HCT116 (cell line): ENCODE measurements at places on chromosomes 1 and 21. TPM values are rescaled to one million over a fixed set of nuclear protein-coding genes. Genes with fewer than 3 reads are reported as not detected.
A peak's percentile ranks its signal among the peaks of the same experiment; 100 is the strongest.

- no peak for DNase-seq
Measured at GRCh38 chr1:111921948-111922347, 67.5 kb downstream of the KCND3 start.

DNA sequence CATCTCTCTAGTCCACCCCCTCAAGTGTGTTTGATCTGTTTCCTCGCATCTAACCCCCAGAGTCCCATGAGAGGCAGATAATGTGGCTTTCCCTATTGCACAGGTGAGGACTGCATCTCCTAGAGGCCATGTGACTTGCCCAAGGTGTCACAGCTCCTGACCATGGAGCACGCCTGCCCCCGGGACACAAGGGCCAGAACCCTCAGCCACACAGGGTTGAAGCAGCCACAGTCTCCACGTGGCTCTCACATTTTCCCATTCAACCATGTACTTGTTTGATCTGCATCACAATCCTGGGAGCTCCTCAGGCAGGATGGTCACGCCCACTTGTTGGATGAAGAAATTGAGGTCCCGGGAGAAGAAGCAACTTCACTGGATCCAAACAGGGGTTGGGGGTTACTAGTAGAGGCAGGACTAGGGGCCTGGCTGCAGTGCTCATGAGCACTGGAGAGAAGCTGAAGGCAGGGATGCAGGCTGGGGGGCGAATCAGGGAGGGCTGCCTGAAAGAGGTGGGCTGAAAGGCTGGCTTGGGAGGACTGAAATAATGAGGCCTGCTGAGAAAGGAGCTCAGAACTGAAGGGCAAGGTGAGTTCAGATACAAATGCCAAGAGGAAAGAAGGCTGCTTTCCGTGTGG lies 207.9 kb downstream of the PTPRU start:
- no peak for DNase-seq

DNA sequence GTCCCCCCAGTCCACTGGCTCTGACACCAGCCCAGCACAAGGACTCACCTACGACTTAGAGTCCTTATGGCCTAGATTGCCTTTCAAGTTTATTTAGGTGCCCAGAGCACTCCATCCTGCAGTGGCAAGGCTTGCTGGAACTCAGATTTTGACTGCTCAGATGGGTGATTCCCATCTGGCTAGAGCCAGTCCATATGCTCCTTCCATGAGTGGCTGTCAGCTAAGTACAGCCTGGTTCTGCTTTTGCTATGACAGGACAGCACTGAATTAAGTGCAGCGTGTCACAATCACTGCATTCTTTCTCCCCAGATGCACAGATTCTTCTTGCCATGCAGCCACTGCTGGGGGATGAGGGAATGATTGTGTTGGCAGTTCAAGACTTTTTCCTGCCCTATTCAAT lies 43.8 kb downstream of the GPR52 start:
- DNase-seq = no peak

DNA sequence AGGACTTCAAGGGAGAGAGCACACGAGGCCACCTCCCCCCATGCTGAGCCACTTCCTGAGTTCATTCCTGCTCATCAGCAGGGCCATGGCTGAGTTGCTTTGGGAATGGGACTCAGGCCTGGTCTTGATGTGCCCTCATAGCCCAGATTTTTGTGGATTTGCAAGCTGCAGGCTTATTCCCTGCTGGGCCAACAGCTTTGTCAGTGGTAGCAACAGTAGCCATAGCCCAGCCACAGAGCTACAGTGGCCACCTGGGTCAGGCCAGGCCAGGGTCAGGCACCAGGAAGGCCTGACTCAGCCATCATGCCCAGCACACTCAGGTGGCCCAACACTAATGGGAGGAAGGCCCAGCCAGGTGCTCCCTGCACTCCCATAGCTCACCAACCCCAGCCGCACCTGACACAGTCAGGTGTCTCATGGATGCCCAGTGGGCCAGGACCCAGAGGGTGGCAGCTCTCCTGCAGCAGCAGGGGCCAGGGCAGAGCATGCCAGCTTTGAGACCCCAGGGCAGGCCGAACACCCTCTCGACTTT lies 33.5 kb downstream of the EPHA2 start:
- DNase-seq = no peak

DNA sequence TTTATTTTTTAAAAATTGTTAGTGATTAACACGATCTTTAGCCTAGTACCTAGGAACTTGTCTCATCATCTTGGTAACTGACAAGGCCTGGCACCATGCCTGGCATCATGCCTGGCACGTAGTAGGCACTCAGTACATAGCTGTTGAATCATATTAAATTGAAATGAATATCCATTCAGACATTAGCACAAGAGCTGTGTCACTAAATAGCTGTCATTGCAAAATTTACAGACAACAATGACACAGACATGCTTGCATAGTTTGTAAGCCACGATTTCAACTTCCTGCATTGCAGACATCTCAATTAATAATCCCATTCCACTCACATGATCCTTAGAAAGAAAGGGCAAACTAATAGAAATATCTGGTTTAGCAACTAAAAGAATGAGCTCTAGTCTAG lies 15.4 kb upstream of the PHACTR4 start:
- no peak for DNase-seq

DNA sequence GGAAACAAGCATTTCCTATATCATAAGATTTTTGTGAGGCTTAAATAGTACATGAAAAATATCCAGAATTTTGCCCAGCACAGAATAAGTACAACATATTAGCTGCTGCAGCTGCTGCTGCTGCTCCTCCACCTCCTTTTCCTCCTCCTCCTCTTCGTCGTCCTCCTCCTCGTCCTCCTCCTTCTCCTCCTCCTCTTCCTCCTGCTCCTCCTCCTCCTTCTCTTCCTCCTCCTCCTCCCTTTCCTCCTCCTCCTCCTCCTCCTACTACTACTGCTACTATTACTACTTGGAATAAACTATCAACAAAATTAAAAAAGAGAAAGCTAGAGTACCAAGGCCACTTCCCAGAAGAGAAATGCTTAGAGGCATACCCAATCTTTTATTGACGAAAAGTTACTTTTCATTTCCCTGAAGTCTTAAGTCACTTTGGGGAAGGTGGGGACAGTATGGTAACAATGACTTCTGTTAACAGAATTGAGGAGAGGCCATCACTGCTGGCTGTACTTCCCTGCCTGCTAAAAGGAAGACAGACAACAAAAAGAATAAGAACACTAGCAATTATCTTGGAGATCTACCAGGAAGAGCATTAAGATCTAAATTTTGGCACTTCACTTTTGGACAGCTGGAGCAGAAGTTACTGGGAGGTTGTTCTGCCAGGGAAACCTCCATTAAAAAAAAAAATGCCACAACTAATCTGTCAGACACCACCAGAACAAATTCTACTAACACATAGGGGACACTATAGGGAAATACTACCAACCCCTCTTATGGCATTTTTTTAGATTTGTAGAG lies 7.1 kb downstream of the DENND1B start:
- no peak for DNase-seq

DNA sequence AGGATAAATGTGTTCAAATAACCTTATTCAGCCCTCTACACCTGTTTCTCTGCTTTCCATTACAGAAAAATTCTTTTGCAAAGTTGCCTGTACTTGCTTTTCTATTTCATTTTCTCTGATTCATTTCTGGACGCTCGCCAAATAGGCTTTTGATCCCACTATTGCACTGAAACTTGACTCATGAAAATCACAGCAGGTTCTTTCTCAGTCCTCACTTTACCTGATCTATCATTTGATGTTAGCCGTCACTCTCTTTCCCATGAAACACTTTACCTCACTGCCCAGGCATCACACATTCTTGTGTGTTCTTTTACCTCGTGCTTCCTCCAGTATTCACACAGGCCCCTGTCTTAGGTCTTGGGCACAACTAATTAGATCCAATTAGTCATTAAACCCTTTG lies 26.2 kb downstream of the HSPA13 start:
- DNase-seq = no peak

DNA sequence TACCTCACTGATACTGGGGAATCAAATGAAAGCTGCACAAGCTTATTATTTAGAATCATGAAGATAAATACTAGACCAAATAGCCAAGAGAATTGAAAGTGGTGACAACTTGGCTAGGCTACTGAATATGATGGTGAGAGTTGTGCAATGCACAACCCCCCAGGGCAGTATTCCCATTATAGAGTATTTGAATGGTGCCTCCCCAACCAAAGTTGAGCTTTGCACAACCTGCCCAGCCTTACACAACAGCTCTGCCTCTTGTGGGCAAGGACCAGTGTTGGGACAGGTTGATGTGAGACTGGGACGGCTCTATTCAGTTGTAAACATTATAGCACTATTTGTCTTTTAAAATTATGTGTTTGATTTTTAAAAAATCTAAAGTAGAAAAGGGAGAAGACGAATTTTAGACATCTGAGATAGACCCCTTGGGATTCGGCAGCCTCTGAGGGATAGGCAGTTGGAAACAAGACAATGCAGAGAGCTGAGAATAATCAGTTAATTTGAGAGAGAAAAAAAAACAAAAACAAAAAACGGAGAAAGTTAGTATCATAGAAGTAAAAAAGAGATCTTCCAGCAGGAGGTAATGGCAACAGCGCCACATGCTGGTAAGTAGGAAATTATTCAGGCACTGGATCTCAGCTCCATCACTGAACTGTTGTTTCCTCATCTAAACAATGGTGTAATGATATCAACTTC lies 91.0 kb upstream of the KCNA3 start:
- peak; percentile 10 for DNase-seq

GRCh38 chr21:15204140-15204969 lies 139.6 kb upstream of the NRIP1 start:
- DNase-seq = no peak

- peak; percentile 66 for DNase-seq
Measured at GRCh38 chr1:113978863-113979702, at the start of gene OLFML3. TSS of gene OLFML3 (plus strand) at chr1:113979474. CDS start at chr1:113979517, 43 bp downstream.

DNA sequence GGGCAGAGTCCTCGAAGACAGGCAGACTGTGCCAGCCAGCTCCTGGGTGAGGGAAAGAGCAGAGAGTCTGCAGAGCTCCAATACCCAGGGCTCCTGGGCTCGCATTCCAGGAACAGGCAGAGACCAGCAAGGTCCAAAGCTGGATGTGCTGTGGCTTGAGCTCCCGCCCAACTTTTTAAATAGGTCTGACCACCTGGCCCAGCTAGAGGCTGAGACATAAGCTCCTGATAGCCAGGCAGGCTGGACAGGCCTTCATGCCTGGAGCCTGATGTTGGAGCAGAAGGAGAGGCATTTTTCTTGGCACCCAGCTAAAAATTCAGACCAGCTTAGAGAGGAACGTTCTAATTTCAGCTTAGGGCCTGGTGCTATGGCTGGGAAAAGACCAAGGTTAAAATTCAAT lies 178.4 kb upstream of the TMEM51 start:
- no peak for DNase-seq

DNA sequence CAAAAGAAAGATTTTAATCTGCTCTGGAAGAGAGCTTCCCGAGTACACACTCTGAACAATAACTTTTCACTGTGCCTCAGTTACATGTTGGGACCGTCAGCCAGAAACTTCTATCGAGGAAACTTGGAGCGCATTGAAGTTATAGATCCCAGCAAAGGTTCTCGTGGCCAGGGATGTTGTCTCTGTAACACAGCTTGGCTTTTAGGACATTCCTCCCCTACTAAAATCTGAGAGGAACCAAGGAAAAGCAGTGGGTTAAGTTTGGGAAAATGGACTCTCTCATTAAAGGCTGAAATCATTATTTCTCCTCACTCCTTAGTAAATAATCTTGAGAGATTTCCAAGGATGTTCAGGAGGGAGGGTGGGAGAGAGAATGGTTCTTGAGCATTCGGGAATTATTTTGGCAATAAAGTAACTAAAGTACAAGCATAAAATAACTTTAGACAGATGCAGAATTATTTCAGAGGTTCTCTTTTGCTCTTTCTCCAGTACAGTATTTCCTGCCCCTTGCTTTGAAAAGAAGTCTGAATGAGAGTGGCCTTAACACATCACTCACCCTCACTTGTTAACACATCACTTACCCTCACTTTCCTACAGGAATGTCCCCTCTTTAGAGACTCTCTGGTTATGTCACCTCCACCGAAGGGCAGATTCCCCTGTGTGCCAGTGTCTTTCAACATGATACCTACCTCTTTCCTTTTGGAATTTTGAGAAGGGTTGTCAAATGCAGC lies 1.8 kb upstream of the NFIA start:
- no peak for DNase-seq

- DNase-seq = no peak
Measured at GRCh38 chr1:213371847-213372619, 321.0 kb downstream of the RPS6KC1 start.

DNA sequence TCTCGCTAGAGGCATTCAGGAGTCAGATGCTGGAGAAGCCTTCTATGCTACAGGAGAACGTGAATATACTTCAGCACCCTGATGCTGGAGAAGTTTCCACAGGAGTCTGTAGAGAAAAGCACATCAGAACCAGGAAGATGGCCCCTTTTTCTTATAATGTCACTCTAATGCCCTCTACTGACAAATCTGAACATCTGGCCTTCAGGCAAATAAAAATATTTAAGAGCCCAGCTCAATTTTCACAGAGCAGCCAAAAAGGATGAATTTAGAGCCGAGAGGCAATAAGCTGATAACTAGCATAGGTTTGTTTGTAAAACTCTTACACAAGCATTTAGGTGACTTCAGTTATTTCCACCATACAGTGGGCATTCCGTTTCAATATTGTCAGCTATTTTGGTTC lies 3.8 kb upstream of the RRP15 start:
- DNase-seq = no peak

DNA sequence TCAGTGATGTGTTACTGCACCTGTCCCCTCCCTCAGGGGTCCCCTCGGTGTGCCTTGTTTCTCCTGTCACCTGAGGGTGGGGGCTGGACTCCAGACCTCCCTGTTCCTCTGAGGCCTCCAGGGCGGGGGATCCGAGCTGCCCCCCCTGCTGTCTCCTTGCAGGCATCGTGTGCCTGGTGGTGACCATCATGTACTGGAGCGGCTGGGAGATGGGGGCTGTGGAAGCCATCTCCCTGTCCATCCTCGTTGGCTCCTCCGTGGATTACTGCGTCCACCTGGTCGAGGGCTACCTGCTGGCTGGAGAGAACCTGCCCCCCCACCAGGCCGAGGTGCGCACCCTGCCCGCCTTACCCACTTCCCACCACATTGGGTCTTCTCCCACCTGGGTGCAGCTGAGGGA lies 56.4 kb downstream of the DISP3 start:
- no peak for DNase-seq

DNA sequence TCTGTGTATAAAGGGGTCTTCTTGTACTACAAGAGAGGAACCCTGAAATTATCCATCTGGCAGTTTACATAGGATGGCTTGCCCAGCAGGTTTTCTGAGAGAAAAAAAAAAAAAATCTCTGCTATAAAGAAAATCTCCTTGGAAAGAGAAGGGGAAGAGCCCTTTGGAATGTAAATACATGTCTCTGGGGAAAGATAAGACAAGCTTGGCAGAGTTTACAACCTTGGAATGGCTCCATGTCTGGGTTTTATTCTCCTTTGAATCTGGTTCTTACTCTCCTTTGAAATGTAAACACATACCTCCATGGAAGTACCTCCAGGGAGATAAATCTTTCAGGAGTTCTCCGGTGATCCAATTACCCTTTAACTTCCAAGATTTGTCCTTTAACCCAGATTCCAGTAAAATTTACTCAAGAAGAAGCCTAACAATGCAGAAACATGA lies 45.1 kb upstream of the DNAH14 start:
- DNase-seq = no peak

GRCh38 chr1:60916906-60917305 lies 165.5 kb upstream of the NFIA start:
- no peak for DNase-seq

- DNase-seq = no peak
Measured at GRCh38 chr1:100567062-100567461, 29.1 kb downstream of the GPR88 start.

Gene KRTAP19-1
- total RNA-seq = not detected

Gene GUCA2A
- not detected for total RNA-seq

Gene OR2L13
- total RNA-seq = not detected

Gene MINDY1
- 1.2 TPM for total RNA-seq

Gene CD53
- 0.96 TPM for total RNA-seq

Gene RSBN1
- 16.6 TPM for total RNA-seq

Gene CNR2
- total RNA-seq = 0.05 TPM

Gene AMY1A
- total RNA-seq = not detected
